ENCODE measurements at places on chromosomes 1 and 21.
A peak's percentile ranks its signal among the peaks of the same experiment; 100 is the strongest.

DNA sequence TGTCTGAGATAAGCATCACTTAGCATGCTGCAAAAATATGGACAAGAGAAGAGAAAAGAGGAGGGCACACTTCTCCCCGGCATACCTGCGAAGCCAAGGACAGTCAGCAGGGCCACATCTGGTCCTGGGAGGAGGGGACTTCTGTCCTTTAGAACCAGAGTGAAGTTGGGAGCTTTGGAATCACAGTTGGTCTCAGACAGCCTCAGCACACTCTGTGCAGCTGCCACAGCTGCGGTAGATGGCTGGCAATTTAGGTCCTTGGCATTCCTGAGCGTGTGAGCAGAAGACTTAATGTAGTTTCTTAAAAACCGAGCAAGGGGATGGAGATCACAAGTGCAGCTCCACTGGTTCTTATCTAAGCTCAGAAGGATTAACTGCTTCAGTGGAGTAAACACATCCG lies 32.3 kb downstream of the LRRC53 start:
- no peak for DNase-seq

- no peak for DNase-seq
These were observed 7.4 kb downstream of the HMCN1 start for GRCh38 chr1:185741551-185741950.

DNA sequence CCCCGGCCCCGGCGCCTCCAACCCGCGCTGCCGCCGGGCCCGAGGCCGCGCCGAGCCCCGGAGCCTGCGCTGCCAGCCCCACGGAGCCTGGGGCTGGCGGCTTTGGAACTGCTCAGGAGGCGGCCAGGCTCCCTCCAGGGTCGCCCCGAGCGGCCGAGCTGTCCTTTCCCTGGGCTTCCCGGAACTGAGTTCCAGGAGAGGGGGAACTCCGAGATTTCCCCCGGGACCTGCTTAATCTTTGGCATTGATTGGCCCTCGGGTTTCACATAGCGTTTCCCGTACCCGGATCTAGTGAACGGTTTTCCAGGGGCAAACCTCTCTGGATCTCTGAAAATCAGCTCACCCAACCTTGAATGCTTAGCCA lies 504 bp downstream of the H6PD start:
- DNase-seq, result no peak

DNA sequence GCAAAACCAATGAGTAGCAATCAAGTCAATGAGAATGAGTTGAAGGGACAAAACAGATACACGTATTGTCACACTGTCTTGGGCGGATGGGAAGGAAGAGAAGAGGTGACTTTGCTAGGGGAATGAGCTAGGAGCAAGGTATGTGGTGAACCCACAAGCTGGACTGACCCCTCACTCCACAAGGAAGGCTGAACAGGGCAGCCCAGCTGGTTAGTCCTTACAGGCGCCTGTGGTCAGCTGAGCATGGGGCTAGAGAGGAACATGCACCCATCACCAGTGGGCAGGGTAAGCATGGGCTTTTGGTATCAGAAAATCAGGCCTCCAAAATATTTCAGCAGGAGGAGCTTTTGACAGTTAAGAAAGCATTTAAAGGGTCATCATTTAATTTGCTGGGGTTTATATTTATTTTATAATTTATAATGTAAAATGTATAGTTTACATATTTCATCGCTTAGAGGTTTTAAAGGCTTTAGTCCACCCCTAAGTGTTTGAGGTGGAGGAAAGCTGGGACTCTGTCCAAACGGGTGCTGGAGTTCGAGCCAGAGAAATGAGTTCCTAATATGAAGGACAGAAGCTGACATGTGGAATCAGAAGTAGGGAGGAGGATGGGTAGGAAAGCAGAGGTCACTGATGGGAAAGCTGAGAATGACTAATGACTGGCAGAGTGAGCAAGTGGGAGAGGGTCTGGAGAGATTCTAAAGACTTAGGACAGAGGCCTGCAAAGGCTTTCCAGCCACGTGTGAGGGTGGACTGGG lies 22.0 kb upstream of the ACBD6 start:
- no peak for DNase-seq

GRCh38 chr21:31273278-31273677 lies 70.8 kb downstream of the TIAM1 start:
- no peak for DNase-seq

DNA sequence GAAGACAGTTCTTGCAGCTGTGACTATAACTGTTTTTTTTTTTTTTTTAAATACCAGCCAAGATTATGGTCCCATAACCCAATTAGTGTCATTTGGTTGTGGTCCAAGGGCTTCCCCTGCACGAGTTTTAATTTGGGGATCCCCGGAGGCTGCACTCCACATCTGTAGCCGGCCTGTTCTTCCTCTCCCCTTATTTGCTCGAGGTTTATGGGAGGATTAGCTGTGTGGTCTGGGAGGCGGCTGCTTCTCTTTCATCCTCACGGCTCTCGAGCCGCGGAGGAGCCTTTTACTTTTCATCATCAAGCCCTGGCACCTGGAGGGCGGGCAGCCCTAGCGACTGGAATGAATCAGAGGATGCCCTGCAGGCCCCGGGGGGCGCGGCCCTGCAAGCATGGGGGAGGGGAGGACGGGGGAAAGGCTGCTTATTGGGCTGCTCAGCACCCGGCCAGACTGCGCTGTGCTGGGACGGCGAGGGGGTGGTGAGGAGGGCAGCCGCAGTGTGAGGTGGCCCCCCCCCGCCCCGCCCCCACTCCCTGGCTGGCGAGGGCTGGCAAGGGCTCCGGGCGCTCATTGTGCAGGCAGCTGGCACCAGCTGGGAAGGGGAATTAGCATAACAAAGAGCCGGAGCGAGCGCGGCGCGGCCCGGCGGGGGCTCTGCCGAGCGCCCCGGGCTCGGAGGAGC lies 18.5 kb downstream of the SERTAD4 start:
- no peak for DNase-seq

DNA sequence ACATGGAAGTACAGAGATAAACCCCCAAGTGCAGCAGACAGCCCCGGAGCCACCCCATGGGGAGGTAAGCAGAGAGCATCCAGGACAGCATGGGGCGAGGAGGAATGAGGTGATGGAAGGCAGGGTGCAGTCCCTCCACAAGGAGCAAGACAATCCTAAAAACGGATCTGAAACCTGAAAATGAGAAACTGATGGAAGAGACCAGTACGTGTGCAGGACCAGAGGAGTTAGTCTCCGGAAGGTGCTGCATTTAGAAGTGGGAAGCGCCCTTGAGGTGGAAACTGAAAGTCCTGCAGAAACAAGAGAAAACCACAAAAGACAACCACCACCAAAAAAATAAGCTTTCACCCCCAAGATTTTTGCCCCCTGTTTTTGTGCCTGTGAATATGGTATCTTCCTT lies 17.4 kb upstream of the DDOST start:
- DNase-seq, result no peak

DNA sequence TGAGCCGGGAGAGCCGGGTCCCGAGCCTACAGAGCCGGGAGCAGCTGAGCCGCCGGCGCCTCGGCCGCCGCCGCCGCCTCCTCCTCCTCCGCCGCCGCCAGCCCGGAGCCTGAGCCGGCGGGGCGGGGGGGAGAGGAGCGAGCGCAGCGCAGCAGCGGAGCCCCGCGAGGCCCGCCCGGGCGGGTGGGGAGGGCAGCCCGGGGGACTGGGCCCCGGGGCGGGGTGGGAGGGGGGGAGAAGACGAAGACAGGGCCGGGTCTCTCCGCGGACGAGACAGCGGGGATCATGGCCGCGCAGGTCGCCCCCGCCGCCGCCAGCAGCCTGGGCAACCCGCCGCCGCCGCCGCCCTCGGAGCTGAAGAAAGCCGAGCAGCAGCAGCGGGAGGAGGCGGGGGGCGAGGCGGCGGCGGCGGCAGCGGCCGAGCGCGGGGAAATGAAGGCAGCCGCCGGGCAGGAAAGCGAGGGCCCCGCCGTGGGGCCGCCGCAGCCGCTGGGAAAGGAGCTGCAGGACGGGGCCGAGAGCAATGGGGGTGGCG lies 371 bp downstream of the ARID1A start:
- DNase-seq, result no peak

DNA sequence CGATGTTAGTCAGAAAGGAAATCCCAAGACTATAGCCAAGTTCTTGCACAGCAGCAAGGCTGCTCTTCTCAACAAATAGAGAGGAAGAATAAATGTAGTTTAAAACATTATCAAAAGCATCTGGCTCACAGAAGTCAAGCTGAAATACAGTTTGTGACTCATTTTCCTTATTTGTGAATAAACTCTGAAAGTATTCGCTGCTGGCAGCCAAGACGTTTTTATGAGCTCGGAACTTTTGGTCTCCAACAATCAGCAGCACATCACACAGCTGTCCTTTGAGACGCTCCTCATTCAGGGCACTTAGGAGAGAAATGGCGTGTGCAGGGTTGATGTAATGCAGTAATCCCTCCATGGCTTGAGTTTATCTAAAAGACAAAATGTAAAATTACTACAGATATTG lies 16.4 kb downstream of the ZBTB21 start:
- DNase-seq, result no peak

DNA sequence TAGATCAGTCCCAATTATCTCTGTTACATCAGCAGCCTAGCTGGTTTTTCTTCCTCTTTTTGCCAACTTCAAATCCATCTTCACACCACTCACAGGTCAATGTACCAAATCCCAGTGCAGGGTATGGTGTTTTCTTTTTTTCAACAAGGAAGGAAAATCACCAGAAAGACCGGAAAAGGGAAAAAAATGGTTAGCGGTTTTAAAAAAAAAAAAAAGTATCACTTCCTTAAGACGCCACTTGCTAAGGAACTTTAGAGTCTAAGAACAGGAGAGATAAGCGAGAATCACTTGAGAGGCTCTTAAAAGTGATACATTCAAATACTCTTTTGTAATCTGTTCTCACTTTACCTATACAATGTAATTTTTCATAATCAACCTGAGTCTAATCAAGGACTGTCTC lies 3.1 kb upstream of the OR10J1 start:
- no peak for DNase-seq

- DNase-seq, result no peak
These were observed 56.1 kb upstream of the TACSTD2 start for GRCh38 chr1:58633121-58633520.

- DNase-seq, result no peak
These were observed 53.0 kb downstream of the DISP3 start for GRCh38 chr1:11531943-11532342.

DNA sequence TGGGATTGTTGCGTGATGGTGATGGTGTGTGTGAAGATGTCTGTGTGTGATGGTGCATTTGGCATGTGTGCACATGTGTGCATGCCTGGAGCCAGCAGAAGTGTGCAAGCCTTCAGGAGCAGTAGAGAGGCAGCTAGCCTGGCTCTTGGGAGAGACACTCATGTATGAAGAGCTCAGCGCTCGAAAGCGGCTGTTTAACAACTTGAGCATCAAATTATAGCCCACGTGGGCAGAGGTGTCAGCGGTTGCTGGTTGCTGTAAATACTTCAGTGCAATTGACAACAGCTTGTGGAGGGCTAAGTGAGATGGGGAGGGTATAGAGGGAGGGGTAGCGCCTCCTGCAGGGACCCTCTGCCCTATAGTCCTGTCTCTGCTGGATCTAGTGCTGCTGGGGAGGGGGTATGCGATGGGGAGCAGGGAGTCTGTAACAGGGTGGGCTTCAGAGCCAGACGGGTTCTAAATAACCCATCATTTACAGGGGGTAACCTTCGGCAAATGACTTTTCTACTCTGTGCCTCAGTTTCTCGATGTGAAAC lies 21.5 kb downstream of the FOXD2 start:
- DNase-seq, result no peak

- no peak for DNase-seq
These were observed 39.6 kb downstream of the KCTD3 start for GRCh38 chr1:215606564-215607168.

DNA sequence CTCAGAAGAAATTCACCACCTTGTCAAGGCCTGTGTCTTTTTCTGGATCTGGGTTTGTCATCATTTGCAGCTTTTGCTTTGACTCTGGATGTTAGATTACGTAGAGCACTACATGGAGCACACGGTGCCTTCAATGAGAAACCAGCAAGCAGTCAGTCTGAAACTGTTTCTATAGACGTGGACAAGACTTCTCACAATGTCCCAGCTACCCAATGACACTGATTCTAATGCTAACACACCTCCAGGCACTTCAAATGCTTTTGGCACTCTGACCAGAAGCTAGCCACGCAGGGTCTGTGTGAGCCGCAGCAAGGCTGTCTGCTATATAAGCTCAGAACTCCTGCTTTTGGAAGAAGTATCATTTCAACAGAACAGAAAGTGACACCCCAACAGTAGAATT lies 38.2 kb downstream of the ITPKB start:
- DNase-seq, result no peak

GRCh38 chr1:212106286-212106792 lies 70.8 kb downstream of the DTL start:
- DNase-seq, result no peak

- DNase-seq, result no peak
These were observed 1067.9 kb downstream of the BRINP3 start for GRCh38 chr1:189409774-189410173.

DNA sequence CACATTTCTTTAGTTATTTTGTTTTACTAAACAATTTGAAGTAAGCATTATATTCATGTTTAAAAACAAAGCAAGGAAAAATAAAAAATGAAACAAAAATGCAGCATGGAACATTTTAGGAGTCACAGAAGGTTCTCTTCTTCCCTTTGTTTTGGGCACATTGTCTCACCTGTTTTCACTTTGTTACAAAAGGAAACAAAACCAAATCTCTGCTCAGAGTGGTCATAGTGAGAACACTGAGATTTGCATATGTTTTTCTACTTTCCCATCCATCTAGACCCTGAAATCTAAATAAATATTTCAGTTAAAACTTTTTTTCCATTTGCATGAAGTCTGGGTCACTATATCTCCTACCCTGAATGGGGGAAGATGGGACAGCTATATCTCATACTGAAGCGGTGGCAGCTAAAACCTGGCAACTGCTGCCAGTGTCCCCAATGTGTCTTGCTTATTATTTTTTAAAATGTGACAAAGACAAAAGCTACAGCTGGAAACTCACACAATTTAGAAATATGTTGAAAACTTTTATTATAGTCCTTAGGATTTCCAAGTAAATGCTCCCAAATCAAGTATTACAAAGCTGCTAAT lies 3.5 kb downstream of the EXOC8 start:
- DNase-seq, result no peak

DNA sequence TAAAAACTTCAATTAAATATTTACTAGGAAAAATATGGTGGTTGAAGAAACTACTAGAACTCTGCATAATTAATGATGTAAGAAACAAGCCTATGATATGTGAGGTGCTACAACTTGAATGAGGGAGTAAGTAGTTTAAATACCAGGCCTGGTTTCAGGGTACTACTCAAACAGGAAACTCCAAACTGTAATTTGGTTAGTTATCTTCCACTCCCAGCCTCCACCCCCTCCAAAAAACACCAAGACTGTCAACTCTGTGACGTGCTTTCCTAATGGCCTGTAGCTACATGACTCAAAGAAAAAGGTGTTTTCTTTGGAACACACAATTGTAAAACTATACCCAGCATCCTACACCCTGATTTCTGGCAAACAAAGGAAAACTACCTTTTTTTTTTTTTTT lies 55.9 kb upstream of the RCC1 start:
- peak; percentile 38 for DNase-seq

DNA sequence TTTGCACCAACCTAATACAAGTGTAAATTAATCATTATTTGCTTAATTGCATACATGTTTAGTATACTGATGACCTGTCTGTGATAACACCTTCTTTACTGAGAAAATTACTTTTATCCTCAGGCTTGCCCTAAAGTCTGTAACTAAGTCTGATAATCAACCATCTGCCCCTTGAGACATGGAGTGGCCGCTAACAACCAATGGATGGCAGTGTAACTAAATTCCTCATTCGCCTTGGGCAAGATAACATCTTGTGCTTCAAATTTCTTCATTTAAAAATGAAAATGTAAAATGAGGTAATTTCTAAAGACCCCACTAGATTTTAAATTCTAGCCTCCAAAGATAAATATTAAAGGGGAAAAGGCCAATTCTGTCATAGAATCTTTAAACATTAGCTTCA lies 85.1 kb downstream of the ENAH start:
- DNase-seq, result no peak
